ENCODE measurements at places on chromosomes 4 and X.

GRCh38 chr4:105594099-105595010, 41.9 kb downstream of the ARHGEF38 start:
- no peak for DNase-seq

DNA sequence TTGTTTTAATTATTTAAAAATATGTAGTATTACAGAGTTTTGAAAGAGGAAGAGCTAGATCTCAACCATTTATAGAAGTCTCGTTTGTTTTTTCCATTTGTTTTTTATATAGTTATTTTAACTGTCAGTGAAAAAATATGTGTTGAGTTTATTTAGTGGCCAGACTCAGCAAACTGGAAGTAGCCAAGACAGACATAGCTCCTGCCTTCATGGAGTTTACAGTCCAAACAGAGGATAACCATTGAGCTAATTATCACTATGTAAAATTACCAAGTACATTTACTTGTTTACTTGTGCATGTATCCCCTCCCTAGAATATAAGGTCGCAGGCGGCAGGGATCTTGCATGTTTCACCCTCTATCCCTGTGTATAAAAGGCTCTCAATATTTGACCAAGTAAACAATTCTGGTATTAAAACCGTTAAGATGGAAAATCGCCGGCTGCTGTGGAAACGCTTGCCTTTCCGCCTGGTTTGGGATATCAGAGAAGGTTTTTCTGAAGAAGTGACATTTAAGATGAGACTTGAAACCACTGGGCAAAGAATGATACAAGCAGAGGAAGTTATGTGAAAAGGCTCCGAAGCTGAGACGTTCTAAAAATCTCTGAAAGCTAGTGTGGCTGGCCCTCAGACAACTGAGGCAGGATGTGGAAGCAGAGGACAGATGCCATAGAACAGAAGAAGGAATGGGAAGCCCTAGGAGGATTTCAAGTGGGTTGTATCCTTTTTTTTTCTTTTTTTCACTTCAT, 1.3 kb upstream of the CCNI start:
- no peak for DNase-seq

DNA sequence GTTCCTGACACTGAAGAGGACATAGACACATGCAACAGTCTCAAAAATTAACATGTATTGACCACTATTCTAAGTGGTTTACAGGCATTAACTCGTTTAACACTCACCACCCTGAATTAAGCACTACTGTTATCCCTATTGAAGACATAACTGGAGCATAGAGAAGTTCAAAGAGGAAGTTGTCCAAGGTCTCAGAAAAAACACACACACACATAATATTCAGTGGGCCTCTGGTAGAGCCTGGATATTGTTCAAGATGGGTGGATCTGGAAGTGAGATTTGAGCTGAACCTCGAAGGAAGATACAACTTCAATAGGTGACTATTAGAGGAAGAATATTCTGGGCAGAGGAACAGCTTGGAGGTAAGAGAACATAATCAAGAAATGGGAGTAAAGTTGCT, 334.9 kb downstream of the HNRNPD start:
- no peak for DNase-seq

GRCh38 chr4:128663325-128663724, 146.2 kb upstream of the JADE1 start:
- no peak for DNase-seq

DNA sequence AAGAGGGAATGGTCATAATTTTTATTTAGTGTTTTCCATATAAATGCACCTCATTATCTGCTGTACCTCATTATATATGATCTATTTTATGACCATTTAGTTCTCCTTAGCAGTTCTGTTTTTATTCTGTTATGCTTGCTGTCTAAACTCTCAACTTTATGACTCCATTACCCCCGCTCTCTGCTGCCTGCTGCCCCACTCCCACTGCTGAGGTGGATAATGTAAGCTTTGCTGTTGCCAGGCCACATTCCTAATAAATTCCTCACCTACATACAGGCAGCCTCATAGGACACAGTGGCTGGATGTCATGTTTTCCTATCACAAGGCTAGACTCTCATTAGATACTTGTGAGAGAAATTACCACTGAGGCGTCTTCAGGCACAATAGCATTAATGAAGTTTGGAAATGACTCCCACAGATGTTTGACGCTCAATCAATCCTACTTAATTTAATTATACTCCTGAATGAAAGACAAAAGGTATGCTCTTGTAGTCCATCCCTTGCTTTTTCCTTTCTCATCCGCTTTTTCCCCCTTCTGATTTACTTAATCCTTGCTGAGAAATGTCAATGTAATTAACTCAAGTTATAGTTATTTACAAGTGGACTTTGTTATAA, 497.5 kb upstream of the IGFBP7 start:
- DNase-seq: no peak
